LHCN-M2 (cell line): ENCODE measurements at places on chromosomes 3 and 15.

GRCh38 chr3:21744793-21745192 is 6.2 kb downstream of the ZNF385D start:
- DNase-seq = no peak

GRCh38 chr3:43965656-43966055 is 274.9 kb downstream of the ABHD5 start:
- no peak for DNase-seq

- DNase-seq = peak; percentile 18
Observed at GRCh38 chr3:76470285-76470684, 569.6 kb upstream of the ROBO2 start.

DNA sequence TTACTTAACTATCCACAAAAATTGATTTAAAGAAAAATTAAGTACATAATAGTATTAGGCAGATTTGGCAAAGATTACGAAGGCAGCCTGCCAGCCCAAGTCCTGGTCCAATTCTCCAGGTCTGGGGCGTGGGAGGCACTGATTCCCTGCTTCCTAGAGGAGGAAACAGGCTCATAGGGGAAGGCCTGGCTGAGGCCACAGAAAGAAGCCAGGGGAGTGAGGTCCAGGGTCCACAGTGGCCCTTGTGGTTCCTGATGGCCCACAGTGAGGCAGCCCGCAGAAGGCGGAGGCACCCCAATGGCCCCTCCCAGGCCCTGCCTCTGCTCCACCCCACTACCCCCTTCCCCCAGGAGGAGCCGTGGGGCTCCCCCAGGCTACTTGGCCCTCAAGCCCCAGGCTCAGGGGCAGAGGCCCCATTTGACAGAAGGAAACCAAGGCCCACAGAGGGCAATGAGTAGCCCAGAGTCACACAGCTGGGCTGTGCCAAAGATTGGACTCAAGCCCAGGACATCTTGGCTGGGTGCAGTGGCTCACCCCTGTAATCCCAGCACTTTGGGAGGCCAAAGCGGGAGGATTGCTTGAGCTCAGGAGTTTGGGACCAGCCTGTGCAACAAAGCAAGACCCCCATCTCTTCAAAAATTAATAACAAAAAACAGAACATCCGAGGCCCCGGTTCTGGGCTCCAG is 21.0 kb downstream of the H1-8 start:
- peak; percentile 9 for DNase-seq

GRCh38 chr15:64351265-64351664 is 4.7 kb downstream of the CSNK1G1 start:
- DNase-seq = no peak

- DNase-seq = no peak
Observed at GRCh38 chr3:150602426-150603152, 532 bp upstream of the SELENOT start.

- peak; percentile 66 for DNase-seq
Observed at GRCh38 chr3:44954962-44955361, 21.0 kb downstream of the ZDHHC3 start.

GRCh38 chr15:58369261-58369701 is 62.5 kb upstream of the LIPC start:
- peak; percentile 94 for DNase-seq

GRCh38 chr3:97778152-97778551 is 13.6 kb downstream of the ARL6 start:
- DNase-seq = no peak

GRCh38 chr15:41790169-41790568 is 15.9 kb downstream of the MAPKBP1 start:
- DNase-seq = no peak

GRCh38 chr3:157572559-157573270 is 69.5 kb upstream of the VEPH1 start:
- peak; percentile 68 for DNase-seq

DNA sequence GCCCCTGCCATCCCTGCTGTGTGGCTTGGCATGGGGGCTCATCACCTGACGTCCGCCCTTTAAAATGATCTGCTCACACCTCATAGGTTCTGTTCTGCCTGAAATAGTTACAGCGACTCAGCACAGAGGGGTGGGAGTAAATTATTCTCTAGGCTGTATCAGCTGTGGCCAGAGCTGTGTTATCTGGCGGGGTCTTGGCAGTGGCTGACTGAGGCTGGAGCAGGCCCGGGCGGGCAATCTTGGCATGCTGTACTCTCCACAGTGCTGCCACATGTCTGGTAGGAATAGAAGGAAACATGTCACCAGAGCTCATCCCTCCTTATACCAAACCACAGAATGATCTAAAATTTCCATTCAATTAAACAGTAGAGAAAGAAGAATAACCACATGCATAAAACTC is 499.9 kb upstream of the LMCD1 start:
- no peak for DNase-seq

- no peak for DNase-seq
Observed at GRCh38 chr3:154976072-154976983, 103.8 kb upstream of the MME start.

DNA sequence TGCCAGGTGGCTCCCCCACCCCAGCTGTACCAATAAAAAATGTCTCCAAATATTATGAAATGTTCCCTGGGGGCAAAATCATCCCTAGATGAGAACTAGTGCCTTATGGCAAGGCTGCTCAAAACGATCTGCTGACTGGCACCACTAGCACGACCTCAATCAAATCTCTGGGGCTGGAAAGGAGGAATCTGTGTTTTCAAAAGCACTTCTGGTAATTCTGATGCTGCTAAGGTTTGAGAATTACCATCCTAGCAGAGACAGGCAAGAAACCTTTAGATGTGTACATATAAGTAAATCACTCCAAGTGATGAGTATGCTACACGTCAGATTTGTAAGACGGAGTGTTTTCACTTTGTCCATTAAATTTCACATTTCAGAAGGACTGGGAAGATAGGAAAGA is 360.1 kb upstream of the THRB start:
- DNase-seq = no peak

DNA sequence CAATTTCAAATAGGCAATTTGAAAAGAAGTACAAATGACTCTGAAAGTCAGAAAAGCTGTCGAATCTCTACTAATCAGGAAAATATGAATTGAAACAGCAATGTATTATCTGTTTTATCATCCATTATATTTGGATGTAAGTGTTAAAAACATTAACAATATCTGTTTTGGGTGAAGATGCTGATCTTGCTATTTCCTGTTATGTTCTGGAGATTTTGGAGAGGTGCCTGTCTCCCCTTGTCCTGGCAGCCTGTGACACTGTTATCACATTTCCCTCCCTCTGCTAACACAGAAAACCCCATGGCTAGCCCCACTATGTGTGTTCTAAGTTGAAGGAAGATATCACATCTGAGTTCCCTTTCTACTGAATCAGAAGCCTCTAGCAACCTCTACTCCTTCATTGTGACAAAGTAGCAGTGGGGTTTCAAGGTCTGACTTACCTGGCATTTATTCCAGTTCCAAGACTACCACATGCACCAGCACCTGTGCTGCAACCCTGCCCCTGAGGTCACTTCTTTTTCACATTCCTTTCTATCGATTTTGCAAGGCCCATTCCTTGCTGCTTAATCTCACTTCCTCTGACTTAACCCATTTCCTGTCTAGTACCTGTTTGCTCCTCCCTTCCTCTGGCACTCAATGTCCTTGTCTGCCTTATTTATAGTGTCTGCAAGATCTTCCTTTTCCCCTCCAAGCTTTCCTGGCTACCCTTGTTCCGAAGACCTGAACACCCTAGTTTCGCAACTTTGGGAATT is 95.5 kb upstream of the COL8A1 start:
- no peak for DNase-seq

DNA sequence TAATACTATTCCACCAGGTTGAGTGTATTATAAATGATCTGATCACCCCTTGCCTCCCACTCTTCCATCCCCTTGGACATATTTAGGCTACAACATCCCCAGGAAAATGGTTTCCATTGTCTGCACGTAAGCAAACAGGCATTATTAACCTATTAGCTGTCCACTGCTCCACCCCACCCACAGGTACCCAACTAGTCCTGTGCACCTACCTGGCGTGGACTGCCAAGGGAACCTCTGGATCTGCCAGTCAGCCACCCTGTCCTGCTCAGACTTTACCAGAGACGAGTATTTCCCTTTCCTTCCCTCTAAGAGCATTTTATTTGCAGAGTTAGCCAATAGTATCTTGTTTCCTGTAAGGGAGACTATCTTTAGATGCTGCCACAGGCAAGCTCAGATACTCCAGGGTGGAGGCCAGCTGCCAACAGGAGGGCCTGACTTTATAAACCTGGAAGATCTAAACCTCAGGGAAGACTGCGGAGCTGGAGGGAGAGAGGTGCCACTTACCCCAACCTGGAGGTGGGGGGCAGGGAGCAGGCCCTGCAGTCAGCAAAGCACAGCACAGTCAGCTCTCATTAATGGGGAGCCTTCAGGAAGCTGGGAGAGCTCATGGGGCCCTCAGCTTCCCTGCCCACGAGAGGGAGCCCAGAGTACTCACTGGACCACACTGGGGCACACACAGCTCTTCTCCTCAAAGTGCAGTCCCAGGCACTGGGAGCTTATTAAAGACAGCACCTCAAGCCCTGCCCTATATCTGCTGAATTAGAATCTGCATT is at the start of gene CX3CR1:
Gene CX3CR1 (minus strand): TSS at position 292 of the 773 bp plus-strand sequence. CDS start 13,527 bp downstream, outside the sequence.
- DNase-seq = no peak

GRCh38 chr3:31958701-31959152 is 22.3 kb downstream of the OSBPL10 start:
- no peak for DNase-seq

GRCh38 chr3:136928240-136928639 is 29.5 kb upstream of the IL20RB start:
- DNase-seq = no peak

- DNase-seq = no peak
Observed at GRCh38 chr3:135050536-135050935, 255.5 kb downstream of the EPHB1 start.

GRCh38 chr15:48641416-48641815 is 4.1 kb downstream of the FBN1 start:
- peak; percentile 76 for DNase-seq

DNA sequence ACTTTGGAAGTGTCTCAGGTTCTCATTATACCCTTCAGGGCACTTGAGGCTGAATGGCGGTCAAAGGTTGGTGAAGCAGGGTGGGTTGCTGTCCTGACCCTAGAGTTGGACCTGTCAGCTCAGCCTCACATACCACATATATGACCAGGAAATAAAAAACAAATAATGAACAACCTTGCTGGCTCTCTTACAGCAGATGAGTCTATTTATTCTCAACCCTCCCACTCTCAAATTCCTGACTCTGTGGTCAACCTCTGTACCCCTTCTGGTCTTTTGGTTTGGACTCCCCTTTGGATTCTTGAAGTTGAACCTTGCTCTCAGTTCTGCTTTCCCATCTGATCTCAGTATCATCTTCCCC is 16.9 kb downstream of the PPP2R3A start:
- peak; percentile 38 for DNase-seq

DNA sequence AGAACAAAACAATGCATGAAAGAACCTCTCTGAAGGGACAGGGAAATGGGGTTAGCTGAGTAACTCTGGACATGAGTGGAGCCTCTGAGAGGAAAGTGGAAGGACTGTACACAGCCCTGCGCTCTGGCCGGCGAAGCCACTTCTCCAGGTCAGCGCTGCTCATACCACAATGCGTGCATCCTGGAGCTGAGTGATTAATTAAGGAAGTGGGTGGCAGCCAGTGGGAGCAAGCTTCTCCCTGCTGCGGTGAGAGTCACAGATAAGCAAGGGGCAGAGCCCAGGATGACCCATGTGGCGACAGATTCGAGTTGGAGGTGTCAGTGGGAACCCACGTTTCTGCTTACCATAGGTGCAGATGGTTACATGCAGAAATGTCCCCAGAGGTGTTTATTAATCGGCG is 48.0 kb downstream of the KLF15 start:
- no peak for DNase-seq

DNA sequence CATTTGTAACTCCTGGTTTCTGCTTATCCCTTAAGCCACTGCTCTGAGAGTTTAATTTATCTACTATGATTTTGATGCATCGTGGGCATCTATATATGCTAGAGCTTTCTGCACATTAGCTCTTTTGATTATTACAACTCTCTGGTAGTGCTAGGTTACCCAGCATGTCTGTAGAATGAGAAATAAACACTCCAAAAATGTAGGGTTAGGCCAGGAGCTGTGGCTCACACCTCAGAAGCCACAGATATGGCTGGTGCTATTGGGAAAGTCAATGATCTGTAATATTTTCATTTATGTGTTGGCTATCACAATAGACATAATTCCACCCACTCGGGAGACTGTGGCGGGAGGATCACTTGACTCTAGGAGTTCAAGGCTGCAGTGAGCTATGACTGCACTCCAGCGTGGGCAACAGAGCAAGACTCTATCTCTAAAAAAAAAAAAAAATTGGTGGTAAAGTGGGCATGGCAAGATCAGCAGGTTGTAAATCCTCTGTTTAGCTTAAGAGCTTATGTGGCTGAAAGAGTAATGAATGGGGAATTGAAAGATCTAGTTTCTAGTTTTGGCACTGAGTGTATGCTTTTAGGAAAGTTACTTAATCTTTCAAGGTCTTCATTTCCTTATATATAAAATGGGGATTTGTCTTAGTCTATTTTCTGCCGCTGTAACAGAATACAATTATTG is 6.3 kb downstream of the TIGIT start:
- DNase-seq = no peak

GRCh38 chr3:32401556-32402081 is 10.0 kb downstream of the CMTM7 start:
- DNase-seq = peak; percentile 64

GRCh38 chr3:9105421-9105820 is 142.1 kb upstream of the RAD18 start:
- no peak for DNase-seq

- no peak for DNase-seq
Observed at GRCh38 chr15:38660738-38661137, 96.1 kb upstream of the RASGRP1 start.

DNA sequence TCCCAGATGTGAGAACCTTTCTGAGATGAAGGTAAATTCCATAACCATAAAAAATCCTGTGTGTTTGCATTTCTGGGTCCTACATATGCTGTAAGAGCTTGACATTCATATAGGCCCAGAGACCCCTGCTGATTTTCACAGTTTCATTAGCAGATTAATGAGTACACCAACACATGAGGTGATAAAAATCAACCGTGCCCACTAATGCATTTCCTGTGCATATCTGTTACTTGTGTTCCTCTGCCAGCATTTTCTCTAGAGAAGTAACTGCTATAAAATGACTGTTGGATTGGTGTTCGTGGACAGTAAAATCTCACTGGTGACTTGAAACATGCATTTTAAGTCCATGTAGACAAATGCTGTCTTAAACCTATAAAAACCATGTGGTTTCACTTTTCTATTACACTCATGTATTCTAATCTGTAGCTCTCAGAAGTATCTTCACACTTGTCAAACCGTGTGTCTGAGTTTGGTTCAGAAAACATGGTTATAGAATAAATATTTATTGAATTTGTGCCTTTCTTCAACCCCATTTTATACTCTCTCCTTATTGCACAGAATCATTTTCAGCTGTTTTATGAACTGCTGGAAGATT is 14.6 kb downstream of the MAP2K5 start:
- no peak for DNase-seq

DNA sequence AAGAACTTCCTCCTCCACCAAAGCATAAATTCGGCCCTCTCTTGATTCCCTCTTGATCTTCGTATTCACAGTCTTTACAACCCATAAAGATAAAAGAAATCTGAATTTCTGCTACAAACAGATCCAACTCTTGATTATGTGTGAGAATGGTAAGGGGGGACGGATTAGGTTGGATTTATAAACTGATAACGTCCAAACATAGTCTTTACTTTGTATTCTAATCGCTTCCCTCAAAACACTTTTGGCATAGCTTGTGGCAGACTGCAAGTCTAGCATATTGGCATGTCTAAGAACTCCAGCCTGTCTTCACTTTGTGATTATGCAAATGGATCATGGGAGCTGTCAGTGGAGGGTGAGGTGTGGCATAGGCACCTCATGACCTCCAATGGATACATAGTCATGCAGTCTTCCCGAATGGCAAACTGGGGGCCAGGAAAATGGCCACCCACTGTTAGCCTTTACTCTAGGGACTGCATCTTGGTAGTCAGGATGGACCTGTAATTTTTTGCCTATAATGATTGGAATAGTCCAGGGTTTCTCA is 24.3 kb upstream of the GPR171 start:
- DNase-seq = no peak
